CD4-positive, alpha-beta T cell (primary cell): ENCODE measurements at places on chromosomes 7 and 10.

DNA sequence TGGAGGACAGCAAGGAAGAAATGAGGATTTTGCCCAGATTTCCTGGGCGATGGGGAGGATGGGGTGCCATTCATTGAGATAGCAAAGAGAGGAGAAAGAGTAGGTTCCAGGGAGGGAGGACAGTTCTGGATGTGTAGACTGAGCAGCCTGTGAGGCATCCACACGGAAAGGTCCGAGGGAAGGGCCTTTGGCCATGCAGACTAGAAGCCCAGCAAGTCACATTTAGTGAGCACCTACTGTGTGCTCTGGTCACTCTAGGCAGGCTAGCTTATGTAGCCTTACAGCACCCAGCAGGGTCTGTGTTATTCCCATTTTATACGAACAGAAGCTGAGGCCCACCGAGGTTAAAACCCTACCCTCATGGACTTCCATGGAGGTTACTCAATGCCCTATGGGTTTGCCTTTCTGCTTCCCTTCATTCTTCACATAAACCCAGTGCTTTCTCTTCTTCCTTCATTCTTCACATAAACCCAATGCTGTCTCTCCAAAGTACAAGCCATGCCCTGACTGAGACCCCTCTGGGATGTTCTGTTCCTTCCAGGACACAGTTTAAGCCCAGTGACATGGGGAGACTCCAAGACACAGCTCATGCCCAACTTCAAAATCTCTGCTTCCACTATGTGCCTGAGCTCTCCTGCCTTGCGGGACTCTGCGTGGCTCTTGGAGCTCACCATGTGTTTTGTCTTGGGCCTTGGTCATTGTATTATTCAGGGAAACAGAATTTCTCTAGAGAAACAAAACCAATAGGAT, 13.7 kb downstream of the IL2RA start:
- DNase-seq: no peak

- DNase-seq: no peak
Measured at GRCh38 chr10:113736576-113736975, 14.9 kb upstream of the PLEKHS1 start.

DNA sequence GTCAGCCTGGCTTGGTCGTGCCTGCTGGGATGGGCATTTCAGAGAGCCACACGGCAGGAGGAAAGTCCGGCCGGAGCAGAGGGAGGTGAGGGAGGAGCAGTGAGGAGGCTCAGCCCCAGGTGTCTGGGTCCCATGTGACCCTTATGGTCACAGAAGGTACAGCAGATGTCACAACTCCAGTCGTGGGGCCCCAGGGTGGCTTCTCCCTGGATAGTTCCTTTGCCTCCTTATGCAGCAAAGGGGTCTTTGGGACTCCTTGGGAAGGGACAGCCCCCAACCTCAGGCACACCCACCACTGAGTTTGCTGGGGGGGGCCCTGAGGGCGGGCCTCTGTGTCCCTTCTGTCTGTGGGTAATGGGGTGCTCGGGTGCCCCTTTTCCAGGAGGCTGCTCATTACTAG, 19.6 kb upstream of the PRKAG2 start:
- DNase-seq: no peak

GRCh38 chr7:43647673-43648472, 65.0 kb downstream of the STK17A start:
- peak; percentile 39 for DNase-seq
